Activated T-cell treated with anti-CD3 and anti-CD28 coated beads, Interleukin-2, amount 50 U/mL, for 72 hours (primary cell): ENCODE measurements at places on chromosomes 7 and 10. TPM values are rescaled to one million over a fixed set of nuclear protein-coding genes. Genes with fewer than 3 reads are reported as not detected.

DNA sequence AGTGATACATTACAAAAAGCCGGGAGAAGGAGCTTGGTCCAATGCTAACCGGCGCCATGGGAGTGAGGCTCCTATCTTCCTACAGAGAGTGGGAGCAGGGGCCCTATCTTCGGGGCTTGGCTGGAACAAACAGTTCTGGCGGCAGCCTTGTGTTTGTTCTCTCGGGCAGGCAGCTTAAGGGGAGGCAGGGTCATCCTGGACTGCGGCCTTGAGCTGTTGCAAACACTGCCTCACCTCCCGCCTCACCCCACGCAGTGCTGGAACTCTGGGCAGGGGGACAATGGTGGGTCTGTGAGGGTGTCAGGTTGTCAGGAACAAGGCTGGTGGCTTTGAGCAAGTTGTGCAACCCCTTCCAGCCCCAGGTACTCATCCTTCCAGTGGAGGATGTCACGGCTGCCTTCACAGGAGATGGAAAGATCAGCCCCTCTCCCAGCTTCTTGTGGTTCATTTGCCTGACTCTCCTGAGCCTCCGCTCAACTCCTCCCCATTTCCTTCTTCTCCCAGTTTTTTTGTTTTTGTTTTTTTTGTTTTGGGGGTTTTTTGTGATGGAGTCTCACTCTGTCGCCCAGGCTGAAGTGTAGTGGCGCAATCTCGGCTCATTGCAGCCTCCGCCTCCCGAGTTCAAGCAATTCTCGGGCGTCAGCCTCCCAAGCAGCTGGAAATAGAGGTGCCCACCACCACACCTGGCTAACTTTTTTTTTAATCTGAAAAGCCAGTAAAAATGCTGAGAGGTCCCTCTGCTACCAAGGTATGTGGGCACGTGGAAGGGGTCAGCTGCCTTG, 57.4 kb downstream of the SPOCK2 start:
- H3K4me1 ChIP-seq, result peaks cover 5% of the 10 kb centered on the region
- no peak overlapping the region for H3K27ac ChIP-seq
- H3K27me3 ChIP-seq, result peaks cover 7% of the 10 kb centered on the region

DNA sequence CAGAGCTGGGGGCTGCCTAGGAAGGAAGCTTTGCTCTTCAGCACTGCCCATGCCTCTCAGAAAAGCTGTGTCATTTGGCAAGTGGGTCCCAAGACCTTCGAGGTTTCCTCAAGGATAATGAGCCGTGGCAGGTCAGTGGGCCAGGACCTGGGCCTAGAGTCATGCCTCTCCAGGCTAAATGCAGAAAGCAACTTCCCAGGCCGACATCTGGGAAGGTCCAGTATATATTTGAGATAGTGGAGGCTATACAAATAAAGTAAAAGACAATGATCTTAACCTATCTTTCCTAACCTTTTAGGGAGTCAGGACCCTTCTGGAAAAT, 2.4 kb upstream of the HOXA10 start:
- no peaks in the 10 kb centered on the region for H3K36me3 ChIP-seq
- H3K27me3 ChIP-seq, result peaks cover 73% of the 10 kb centered on the region
- no peak for DNase-seq
- H3K4me1 ChIP-seq, result peaks cover 17% of the 10 kb centered on the region

DNA sequence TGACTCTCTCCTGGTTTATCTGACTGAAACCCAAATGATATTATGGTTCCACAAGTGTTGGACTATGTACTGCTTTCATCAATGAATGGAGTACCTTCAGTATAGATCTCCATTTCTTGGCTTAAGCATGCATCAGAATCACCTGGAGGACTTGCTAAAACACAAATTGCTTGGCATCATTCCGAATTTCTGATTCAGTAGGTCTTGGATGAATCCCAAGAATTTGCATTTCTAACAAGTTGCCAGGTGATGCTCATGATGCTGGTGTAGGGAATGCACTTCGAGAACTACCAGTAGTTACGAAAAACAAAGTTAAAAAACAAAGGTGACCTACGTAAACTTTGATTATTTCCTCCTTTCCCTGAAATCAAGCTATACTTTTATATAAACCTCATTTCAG, 119.0 kb upstream of the FEZF1 start:
- no peak overlapping the region for H3K4me3 ChIP-seq
- H3K4me1 ChIP-seq, result no peaks in the 10 kb centered on the region
- no peak overlapping the region for H3K27ac ChIP-seq
- H3K36me3 ChIP-seq, result no peaks in the 10 kb centered on the region
- DNase-seq, result no peak

The C10orf105 gene
- 0.43 TPM for total RNA-seq

The ITGB8 gene
- total RNA-seq, result not detected

The IFT22 gene
- 4.7 TPM for total RNA-seq
